Endothelial cell of umbilical vein (primary cell): ENCODE measurements at places on chromosomes 13 and 19. TPM values are rescaled to one million over a fixed set of nuclear protein-coding genes. Genes with fewer than 3 reads are reported as not detected.

GRCh38 chr13:114080739-114081561, 51.5 kb downstream of the RASA3 start:
- no peaks in the 10 kb centered on the region for H3K27me3 ChIP-seq
- no peaks in the 10 kb centered on the region for H3K36me3 ChIP-seq
- no peak overlapping the region for H3K4me3 ChIP-seq
- H3K4me1 ChIP-seq, result no peaks in the 10 kb centered on the region

GRCh38 chr19:45746866-45747265, 13.6 kb downstream of the MEIOSIN start:
- no peaks in the 10 kb centered on the region for H3K36me3 ChIP-seq
- H3K4me3 ChIP-seq, result no peak overlapping the region
- DNase-seq, result no peak
- no peak overlapping the region for H3K27ac ChIP-seq
- H3K4me1 ChIP-seq, result no peaks in the 10 kb centered on the region

DNA sequence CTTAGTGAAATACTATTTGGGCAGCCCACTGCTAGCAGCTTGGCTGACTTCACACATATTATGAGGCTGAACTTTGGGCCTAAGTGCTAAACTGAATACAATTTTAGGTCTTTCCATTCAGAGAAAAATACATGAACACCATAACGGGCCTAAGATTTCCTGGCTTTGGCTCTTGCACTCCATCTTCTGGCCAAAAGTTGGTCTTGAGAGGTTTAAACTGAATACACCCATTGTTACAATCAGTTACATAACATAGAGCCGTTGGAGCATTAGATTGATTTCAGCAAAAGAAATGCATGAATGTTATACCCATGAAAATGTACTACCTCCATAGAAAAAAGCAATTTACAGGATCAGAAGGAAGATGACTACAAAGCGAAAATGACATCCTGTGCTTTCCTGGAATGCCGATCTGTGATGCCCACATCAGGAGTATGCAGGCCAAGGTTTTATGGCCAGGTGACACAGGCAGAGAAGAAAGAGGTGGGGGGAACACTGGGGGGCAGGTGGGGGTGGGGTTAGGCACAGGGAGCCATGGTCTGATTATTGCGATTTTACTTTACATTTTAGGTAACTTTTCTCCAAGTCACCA, 11.1 kb upstream of the SHISA2 start:
- H3K27me3 ChIP-seq, result no peaks in the 10 kb centered on the region
- peak; percentile 64 for DNase-seq
- H3K4me3 ChIP-seq, result no peak overlapping the region
- no peak overlapping the region for H3K27ac ChIP-seq
- peaks cover 5% of the 10 kb centered on the region for H3K4me1 ChIP-seq
- no peaks in the 10 kb centered on the region for H3K36me3 ChIP-seq

DNA sequence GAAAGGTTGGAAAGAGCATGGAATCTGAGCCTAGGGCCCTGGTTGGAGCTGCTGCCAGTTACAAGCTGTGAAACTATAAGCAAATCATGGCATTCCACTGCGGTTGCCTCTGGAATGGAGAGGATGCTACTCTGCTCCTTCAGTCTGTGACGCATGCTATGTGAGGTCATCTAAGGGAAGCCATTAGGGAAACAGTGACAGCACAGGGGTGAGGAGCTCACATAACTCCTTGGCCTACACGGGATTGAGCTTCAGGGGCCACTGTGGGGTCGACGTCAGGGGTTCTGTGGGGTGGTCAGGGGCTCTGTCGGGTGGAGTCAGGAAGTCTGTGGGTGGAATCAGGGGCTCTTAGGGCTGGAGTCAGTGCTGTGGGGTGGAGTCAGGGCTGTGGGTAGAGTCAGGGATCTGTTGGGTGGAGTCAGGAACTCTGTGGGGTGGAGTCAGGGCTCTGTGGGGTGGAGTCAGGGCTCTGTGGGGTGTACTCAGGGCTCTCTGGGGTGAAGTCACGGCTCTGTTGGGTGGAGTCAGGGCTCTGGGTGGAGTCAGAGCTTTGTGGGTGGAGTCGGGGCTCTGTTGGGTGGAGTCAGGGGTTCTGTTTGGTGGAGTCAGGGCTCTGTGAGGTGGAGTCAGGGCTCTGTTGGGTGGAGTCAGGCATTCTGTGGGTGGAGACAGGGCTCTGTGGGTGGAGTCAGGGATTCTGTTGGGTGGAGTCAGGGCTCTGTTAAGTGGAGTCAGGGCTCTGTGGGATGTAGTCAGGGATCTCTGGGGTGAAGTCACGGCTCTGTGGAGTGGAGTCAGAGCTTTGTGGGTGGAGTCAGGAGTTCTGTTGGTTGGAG, 35.8 kb upstream of the MEDAG start:
- H3K27me3 ChIP-seq, result no peaks in the 10 kb centered on the region
- peaks cover 43% of the 10 kb centered on the region for H3K4me1 ChIP-seq
- no peaks in the 10 kb centered on the region for H3K36me3 ChIP-seq

GRCh38 chr13:30097701-30098100, 209.7 kb downstream of the KATNAL1 start:
- no peak overlapping the region for H3K4me3 ChIP-seq
- H3K36me3 ChIP-seq, result no peaks in the 10 kb centered on the region
- no peak for DNase-seq
- no peaks in the 10 kb centered on the region for H3K27me3 ChIP-seq
- H3K27ac ChIP-seq, result no peak overlapping the region
- H3K4me1 ChIP-seq, result no peaks in the 10 kb centered on the region

- no peaks in the 10 kb centered on the region for H3K36me3 ChIP-seq
- H3K4me3 ChIP-seq, result no peak overlapping the region
- no peaks in the 10 kb centered on the region for H3K27me3 ChIP-seq
- H3K4me1 ChIP-seq, result peaks cover 10% of the 10 kb centered on the region
- DNase-seq, result peak; percentile 90
- peak overlapping the region; percentile 26 for H3K27ac ChIP-seq
These were observed 55.2 kb downstream of the SPATA13 start for GRCh38 chr13:24215732-24216131.

DNA sequence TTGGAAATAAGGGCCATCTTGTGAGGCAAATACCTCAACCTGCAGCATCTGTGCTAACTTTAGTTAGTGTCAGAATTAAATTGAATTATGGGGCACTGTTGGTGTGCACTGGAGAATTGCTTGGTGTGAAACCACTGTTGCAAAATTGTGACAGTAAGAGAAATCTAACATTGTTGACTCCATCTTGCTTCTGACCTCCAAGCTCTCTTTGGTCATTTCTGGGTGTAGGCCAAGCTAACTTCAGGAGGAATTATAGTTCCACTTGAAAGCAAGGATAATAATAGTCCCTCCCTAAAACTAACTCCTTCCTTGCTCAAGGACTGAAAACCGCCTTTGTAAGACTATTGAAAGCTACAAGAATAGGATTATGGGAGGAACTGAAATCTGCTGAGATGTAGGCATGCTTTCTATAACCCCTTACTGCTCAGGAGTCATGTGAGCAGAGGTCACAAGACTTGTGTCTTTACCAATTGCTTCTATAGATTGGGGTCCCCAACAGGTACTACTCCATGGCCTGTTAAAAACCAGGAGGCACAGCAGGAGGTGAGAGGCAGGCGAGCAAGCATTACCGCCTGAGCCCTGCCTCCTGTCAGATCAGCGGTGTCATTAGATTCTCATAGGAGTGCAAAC, 24.9 kb upstream of the GAS6 start:
- no peak overlapping the region for H3K27ac ChIP-seq
- no peaks in the 10 kb centered on the region for H3K4me1 ChIP-seq
- H3K27me3 ChIP-seq, result no peaks in the 10 kb centered on the region
- DNase-seq, result no peak
- no peaks in the 10 kb centered on the region for H3K36me3 ChIP-seq
- no peak overlapping the region for H3K4me3 ChIP-seq

GRCh38 chr13:37364007-37364406, 234.6 kb downstream of the POSTN start:
- no peak overlapping the region for H3K4me3 ChIP-seq
- H3K27me3 ChIP-seq, result no peaks in the 10 kb centered on the region
- peaks cover 18% of the 10 kb centered on the region for H3K4me1 ChIP-seq
- no peaks in the 10 kb centered on the region for H3K36me3 ChIP-seq

GRCh38 chr19:2037651-2038255, 13.3 kb downstream of the MKNK2 start:
- no peak for DNase-seq
- H3K36me3 ChIP-seq, result no peaks in the 10 kb centered on the region
- no peak overlapping the region for H3K27ac ChIP-seq
- no peak overlapping the region for H3K4me3 ChIP-seq

DNA sequence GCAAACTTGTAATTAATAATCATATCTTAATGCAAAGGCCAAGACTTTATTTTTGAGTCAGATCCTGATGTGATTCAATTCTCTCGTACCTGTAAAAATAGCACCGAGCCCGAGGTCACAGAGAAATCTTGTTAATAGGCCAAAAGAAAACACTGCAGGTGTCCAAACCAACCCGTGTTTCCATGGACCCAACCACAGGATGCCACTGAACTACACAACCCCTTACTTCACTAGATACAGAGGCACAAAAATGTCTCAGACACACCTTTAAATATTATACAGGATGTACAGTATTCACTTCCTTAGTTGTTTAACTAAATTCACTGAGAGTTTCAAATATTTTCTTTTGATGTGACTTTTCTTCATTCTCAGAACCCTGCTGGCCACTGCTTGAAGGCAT, 530.9 kb downstream of the MYO16 start:
- H3K36me3 ChIP-seq, result no peaks in the 10 kb centered on the region
- peaks cover 19% of the 10 kb centered on the region for H3K4me1 ChIP-seq
- H3K4me3 ChIP-seq, result no peak overlapping the region

- H3K4me1 ChIP-seq, result no peaks in the 10 kb centered on the region
- H3K36me3 ChIP-seq, result no peaks in the 10 kb centered on the region
- DNase-seq, result no peak
These were observed 3.3 kb downstream of the MATK start for GRCh38 chr19:3782903-3783302.

DNA sequence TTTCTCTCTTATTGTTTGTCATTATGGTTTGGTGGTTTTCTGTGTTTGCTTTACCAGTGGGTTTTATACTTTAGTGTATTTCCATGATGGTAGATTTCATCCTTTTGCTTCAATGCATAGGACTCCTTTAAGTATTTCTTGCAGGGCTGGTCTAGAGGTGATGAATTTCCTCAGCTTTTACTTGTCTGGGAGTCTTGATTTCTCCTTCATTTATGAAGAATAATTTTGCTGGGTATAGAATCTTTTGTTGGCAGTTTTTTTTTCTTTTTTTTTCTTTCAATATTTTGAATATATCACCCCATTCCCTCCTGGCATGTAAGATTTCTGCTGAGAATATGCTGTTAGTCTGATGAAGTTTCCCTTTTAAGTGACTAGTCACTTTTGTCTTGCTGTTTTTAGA, 19.8 kb downstream of the EEF1AKMT1 start:
- no peaks in the 10 kb centered on the region for H3K27me3 ChIP-seq
- no peak overlapping the region for H3K4me3 ChIP-seq
- no peaks in the 10 kb centered on the region for H3K4me1 ChIP-seq
- no peak for DNase-seq

GRCh38 chr13:67259208-67259607, 29.1 kb upstream of the PCDH9 start:
- no peaks in the 10 kb centered on the region for H3K4me1 ChIP-seq
- no peaks in the 10 kb centered on the region for H3K27me3 ChIP-seq
- DNase-seq, result no peak

DNA sequence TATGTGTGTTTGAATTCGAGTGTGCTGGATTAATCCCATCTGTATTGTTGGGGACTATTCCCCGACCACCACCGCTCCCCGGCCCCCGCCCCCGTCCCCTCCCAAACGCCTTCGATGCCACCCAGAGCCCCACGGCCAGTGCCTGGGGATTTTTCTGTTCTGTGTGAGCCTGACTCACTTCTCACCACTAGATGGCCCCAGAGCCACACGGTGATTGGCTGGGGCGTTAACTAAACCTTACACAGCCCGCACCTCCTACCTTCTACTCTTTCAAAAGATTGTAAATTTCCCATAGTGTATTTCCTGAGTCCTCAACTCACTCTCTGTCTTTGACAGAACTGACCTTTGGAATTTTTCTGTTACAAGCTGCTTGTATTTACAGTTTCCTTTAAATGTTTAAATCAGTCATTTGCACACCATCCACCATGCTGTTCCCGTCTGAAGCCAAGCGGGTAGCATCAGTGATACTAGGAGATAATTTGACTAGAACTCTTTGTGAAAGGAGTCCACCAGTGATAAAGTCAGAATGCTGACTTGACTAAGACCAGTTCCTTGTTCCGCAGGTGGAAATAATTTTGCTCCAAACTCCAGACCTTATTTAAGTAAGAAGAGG, 61.4 kb downstream of the RFX2 start:
- no peaks in the 10 kb centered on the region for H3K27me3 ChIP-seq
- H3K36me3 ChIP-seq, result no peaks in the 10 kb centered on the region
- H3K4me3 ChIP-seq, result no peak overlapping the region
- peak; percentile 77 for DNase-seq
- peaks cover 4% of the 10 kb centered on the region for H3K4me1 ChIP-seq

DNA sequence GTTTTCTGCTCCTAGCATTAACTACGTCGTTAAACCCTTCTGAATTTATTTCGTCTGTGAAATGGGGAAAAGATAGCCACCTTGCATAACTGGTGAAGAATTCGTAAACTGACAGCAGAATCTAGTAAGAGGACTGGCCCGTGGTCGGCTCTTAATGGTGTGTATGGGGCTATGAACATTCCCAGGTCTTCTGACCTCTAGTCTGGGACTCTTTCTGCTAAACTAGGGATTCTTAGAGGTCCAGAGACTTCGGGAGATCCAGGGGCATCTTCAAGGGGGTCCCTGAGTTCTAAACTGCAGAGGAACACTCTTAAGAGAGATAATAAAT, 231.1 kb upstream of the SERP2 start:
- no peaks in the 10 kb centered on the region for H3K36me3 ChIP-seq
- peak overlapping the region; percentile 65 for H3K27ac ChIP-seq
- no peaks in the 10 kb centered on the region for H3K27me3 ChIP-seq
- H3K4me3 ChIP-seq, result peak overlapping the region; percentile 50

GRCh38 chr19:6108721-6109633, 1.3 kb downstream of the RFX2 start:
- peak overlapping the region; percentile 80 for H3K4me3 ChIP-seq
- no peaks in the 10 kb centered on the region for H3K36me3 ChIP-seq
- peak overlapping the region; percentile 86 for H3K27ac ChIP-seq
- H3K4me1 ChIP-seq, result peaks cover 15% of the 10 kb centered on the region
- peak; percentile 72 for DNase-seq

Gene LRG1
- total RNA-seq, result 0.31 and 0.42 TPM in 2 replicates

Gene RDH8
- total RNA-seq, result not detected in 2 replicates

Gene CYP4F11
- total RNA-seq, result not detected in 2 replicates

Gene ARRDC5
- not detected in 2 replicates for total RNA-seq

Gene NLRP5
- not detected in 2 replicates for total RNA-seq

Gene LRCH1
- total RNA-seq, result 16.5 and 24.0 TPM in 2 replicates

Gene TMEM238
- 0.35 TPM in 1 of 2 replicates, not detected in the other for total RNA-seq

Gene ZBTB32
- not detected in 2 replicates for total RNA-seq

Gene KCNRG
- total RNA-seq, result 0.83 and 0.86 TPM in 2 replicates
